CD8-positive, alpha-beta T cell (primary cell): ENCODE measurements at places on chromosomes 6 and 20.

DNA sequence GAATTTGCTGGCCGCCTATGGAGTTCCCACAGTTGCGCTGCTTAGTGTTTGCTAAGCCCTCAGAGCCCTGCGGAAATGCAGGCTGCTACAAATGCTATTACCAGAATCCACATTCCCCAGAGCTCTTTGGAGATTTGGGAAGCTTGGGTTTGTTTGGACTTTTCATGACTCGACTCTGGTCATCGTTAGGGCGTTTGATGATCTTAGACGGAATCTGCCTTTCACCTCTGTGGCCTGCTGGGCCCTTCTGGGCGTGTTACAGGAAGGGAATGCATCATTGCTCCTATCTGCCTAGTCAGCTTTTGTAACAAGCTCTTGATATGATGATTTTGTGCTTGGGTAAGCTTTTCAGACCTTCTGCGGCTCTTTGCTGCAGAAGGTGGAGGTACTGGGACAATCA lies 50.8 kb downstream of the EYA2 start:
- no peak for DNase-seq

DNA sequence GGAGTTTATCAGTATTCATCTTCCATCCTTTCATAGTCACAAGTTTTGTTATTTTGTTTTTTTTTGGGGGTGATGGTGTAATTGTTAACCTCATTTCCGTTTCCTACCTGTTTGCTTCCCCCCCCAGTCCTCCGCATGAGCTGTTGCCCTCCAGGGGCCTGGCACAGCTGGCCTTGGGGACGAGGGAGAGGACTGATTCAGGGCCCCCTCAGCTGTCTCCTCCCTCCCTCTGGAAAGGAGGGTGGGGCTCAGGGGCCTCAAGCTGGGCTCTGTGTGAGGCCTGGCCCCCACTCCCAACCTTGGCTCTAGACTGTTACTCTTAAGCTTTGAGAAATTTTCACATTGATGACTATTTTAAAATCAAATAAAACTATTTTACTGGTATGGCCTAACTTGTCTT lies 4.0 kb downstream of the LRRC73 start:
- no peak for DNase-seq

DNA sequence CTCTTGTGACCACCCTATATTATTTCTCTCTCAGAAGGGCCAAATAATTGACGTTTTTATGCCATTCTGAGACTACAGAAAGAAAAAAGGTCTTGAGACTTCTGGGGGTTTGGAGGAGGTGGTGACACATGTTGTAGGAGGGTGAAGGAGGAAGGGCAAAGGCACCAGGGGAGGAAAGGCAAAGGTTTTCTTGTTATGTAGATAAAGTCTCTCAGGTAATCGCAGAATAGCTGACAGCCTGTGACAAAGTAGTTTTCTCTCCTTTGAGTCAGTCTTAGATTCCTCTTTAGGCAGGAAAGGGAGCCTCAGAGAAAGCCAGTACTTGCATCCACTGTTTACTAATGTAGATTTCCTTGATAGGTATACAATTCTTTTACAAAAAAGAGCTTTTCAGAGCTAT lies 23.6 kb downstream of the OR2B2 start:
- DNase-seq: no peak

- DNase-seq: no peak
Measured at GRCh38 chr6:33455051-33455450, 675 bp downstream of the ZBTB9 start.

GRCh38 chr6:43338243-43338642 lies 29.6 kb upstream of the CRIP3 start:
- no peak for DNase-seq

DNA sequence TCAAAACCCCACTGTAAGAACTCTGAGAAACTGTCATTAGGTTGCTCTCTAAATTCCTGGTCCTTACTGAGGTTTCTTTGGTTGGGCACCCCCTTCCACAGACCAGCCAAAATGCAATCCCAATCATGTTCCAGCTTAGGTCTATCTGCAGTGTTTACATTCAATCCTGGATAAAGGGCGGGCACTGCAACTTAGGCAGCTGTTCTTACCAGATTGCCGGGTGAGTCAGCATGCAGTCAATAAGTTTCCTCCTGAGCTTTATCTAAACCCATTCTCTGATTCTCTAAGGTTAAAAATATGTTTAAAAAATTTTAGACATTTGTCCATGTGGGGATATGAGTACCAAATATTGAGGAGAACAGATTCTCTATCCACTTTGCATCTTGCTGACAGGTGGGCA lies 197.8 kb downstream of the HAO1 start:
- no peak for DNase-seq

DNA sequence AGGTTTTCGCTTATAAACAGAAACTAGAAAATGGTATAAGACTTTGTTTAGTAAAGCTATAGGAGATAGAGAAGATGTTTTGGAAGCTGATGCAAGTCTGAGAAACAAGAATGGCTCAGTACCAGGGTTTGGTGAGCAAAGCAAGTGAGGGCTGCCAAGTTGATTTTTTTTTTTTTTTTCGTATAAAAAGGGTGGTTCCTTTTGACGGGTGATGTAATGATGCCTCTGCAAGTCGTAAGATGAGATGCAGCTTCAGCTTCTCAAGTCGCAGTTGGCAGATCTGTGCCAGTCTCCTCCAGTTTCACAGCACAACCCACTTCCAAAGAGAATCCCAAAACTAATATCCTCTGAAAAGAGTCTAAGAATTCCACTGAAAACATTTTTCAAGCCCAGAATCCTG lies 252.8 kb upstream of the CDH4 start:
- no peak for DNase-seq

- DNase-seq: peak; percentile 21
Measured at GRCh38 chr6:166627875-166628801, 1.1 kb upstream of the RPS6KA2 start.

DNA sequence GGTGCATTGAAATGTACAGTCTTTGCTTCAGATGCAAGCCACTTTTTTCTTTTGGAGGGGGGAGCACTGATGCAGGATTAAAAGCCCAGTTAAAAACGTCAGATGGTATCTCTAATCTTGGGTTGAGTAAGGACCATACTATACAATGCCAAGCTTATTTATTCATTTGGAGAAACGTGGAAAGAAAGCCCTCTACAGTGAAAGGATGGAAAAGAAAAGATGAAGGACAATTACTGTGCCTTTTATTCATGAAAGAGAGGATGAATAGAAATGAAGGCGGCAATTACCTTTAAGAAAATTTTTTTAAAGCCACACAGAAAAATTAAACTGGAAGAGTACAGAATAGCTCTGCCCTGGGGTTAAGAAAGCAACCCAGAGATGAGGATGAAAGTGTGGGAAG lies 2.7 kb downstream of the B3GAT2 start:
- no peak for DNase-seq
